ENCODE measurements at places on chromosomes 2 and 18.

DNA sequence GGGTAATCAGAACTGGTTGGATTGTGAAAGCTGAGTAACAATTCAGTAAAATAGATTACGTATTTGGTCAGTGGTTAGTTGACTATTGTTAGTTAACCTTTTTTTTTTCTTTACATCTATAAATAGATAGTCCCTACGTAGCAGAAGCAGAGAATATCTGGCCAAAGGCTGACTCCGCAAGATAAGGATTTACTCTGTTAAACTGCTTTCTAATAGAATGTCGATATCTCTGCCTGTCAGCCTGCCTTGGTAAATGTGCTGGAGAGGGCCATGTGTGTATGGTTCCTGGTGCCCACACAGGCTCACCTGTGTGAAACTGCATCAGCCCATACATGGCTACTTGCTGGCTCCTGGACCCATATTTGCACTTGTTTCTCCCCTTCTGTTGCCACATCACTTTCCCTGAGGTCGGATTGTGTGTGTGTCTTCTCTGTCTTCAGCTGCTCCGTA lies 94.4 kb downstream of the CRIM1 start:
- DNase-seq = no peak

DNA sequence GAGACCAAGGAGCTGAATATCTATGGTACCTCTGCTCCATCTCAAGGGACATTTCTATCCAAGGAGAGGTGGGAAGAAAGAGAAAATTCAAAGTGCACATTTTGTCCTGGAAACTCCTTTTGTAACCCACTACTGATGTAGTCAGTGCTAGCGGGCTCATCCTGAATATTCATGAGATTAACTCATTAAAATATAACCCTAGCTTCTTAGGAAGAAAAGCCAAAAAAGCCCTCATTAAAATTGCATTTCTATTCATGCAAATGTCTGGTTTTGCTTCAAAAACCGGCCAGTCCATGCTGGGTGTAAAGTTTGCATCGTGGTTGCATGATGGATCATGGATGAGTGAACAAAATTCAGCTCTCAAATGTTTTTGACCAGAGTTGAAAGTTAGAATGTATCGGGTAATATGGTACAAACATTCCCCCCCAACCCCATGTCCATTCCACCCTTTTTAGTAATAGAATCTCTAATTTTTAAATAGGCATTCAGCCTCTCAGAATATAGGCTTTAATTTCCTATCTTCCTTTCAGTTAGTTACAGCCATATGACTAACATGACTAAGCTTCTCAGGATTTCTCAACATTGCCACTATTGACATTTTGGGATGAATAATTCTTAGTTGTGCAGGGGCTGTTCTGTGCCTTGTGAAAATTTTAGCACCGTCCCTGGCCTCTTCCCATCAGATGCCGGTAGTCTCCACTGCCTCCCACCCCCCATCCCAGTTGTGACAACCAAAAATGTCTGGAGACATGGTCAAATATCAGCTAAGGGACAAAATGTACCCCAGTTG lies 104.2 kb upstream of the RND3 start:
- no peak for DNase-seq

DNA sequence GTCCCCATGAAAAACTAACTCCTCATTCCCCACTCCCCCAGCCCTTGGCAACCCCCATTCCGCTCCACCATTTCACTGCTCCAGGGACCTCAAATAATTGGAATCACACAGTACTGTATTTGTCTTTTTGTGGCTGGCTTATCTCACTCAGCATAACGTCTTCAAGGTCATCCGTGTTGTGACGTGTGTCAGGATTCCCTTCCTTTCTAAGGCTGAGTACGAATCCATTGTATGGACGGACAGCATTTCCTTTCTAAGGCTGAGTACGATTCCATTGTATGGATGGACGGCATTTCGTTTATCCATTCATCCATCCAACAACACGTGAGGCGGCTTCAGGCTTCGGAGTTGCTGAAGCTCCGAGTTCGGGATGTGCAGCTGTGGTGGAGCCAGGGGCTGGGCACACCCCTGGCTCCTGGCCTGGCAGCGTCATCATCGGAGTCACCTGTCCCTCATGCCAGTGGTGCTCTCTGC lies 1.2 kb upstream of the ASB1 start:
- no peak for DNase-seq

DNA sequence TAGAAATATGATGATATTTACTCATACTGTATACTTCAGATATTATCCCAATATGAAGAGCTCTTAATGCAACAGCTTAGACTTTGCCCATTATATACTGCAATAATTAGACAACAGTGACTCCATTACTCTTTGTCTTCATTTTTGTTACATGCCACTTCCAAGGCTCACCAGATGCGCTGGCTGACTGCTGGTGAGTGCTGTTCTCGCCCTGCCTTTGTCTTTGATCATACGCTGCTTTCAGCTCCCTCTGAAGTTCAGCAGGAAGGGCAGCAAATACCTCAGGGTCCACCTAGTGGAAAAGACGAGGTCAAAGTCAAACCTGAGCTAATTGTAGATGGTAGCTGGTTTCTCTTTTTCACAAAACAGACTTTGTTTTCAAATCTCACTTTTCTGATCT lies 66.3 kb downstream of the EIF5B start:
- no peak for DNase-seq

- DNase-seq = no peak
Measured at GRCh38 chr2:86441392-86441881, 266 bp downstream of the KDM3A start.

- no peak for DNase-seq
Measured at GRCh38 chr2:218679119-218679518, 7.2 kb downstream of the STK36 start.

- no peak for DNase-seq
Measured at GRCh38 chr18:12336171-12336613, 28.2 kb downstream of the TUBB6 start.

GRCh38 chr2:98623657-98624056 lies 15.3 kb downstream of the UNC50 start:
- DNase-seq = no peak

GRCh38 chr2:55779459-55780421 lies 86.1 kb upstream of the PNPT1 start:
- DNase-seq = no peak

- DNase-seq = no peak
Measured at GRCh38 chr2:10529611-10530010, 81.5 kb upstream of the ODC1 start.

DNA sequence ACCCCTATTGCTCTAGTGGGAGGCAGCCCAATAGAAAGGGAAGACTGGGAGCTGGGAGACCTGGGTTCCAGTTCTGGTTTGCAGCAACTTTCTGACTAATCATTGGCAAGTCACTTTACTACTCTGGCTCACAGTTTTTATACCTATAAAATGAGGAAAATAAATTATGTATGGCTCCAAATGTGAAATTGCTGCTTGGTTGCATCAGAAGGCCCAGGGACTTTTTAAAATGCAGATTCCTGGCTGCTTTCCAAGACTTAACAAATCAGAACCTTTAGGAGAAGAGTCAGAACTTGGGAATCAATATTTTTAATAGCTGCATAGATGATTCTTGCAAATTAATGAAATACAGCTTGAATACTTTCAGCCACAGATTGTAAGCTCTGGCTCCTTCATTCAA lies 943.9 kb downstream of the EPHA4 start:
- DNase-seq = no peak

DNA sequence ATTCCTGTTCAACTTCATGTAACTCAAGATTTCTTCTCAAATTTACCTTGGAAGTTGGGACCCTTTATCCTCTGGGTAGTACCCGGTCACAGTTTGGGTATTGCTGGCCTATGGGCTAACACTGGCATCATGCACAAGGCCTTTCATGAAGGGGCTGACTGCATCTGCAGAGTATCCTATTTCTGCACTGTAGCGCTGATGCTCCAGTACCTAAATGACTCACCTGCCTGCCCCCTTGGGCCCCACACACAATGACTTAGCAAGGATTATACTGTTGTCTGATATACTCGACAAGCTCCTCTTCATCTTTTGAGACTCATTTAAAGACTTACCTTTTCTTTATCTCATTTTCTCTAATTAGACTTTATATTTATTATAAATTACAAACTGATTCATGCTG lies 39.9 kb downstream of the DNAH6 start:
- DNase-seq = no peak

DNA sequence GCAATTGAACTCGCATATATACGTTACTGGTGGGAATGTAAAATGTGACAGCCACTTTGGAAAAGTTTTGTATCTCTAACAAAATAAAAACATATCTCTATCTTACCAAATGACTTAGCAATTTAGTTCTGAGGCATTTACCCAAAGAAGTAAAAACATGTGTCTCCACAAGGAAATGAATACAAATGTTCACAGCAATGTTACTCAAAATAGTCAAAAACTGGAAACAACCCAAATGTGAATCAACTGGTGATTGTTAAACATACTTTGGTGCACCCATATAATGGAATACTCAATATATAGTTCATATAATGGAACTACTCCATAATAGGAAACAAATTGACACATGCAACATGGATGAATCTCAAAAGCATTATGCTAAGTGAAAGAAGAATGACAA lies 70.4 kb upstream of the DNER start:
- DNase-seq = no peak

DNA sequence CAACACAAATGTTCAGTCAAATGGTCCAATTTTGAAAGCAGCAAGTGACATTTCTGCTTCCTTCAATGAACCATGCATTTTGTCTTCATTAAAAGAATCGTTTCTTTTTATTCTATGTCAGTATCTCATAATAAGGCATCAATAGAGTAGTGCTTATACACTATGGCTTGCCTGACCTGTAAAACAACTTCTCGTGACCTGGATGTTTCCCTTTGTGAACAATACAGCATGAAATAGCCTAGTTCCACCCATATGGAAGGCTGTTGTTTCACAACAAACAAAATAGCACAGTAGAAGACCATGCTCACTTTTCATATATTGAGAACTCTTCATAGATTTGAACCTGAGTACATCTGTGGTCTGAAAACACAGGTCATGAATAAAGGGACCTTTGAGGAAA lies 104.3 kb upstream of the PIK3C3 start:
- DNase-seq = no peak

GRCh38 chr2:37262522-37262921 lies 31.1 kb downstream of the NDUFAF7 start:
- no peak for DNase-seq

DNA sequence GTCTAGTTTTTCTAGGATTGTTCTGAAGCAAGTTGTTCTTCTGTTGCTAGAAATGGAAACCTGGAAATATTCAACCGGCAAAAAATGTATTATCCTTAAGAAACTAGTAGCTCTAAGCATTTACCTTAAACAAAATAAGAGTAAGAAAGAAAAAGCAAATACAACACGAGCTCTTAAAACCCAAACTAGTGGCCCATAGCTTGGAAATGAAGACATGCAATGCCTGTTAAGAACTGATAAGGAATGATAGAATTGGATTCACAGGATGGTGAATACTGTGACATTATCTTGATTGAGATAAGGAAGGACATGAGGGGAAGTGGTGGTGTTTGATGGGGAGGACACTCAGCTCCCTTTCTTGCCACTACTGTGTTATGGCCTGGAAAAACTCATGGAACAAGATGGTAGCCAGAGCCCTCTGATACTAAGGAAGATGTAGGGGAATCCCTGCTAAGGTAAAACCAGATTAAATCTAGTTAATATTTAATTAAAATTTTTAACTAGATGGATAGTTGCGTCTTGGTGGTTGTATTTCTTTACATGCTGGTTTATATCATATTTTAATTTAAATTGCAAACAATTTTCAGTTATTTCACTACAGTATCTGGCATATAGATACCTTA lies 193.8 kb downstream of the LPIN1 start:
- DNase-seq = no peak

GRCh38 chr18:51279367-51279984 lies 82.0 kb upstream of the MEX3C start:
- DNase-seq = no peak

DNA sequence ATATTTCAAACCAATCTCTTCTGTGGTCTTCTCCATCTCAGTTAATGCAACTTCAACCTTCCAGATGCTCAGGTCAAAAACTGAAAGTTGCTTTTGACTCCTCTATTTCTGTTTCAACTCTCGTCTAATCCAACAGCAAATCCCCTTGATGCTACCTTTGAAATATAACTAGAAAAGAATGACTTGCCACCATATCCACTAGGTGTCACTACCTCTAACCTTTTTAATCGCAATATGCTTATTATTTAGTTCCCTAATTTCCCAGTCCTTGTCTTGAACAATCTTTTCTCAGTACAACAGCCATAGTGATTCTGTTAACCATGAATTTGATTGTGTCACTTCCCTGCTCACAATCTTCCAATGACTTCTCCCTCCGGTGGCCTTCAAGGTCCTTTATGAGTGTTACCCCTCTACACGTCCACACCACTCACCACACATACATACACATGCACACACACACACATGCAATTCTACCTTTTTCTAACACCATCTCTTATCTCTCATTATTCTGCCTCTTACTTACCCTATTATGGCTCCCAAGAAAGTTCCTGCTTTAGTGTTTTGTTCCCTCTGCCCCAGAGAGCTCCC lies 245.5 kb upstream of the KCNJ3 start:
- no peak for DNase-seq

DNA sequence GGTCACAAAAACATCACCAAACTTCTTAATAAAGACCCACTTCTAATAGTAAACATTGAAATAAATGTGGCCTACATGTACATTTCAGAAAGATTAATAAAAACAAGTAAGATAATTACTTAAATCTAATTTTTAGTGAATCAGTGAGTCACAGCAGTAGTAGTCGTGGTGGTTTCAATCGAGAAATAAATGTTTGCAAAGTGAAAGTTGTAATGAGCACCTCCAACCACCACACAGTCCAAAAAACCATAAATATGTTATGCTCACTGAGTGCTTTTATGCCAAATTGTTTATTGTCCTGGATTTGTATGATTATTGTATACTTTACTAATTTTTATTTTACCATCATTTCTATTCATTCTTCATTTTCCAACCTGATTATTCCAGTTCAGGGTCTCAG lies 61.8 kb upstream of the SPOPL start:
- no peak for DNase-seq

DNA sequence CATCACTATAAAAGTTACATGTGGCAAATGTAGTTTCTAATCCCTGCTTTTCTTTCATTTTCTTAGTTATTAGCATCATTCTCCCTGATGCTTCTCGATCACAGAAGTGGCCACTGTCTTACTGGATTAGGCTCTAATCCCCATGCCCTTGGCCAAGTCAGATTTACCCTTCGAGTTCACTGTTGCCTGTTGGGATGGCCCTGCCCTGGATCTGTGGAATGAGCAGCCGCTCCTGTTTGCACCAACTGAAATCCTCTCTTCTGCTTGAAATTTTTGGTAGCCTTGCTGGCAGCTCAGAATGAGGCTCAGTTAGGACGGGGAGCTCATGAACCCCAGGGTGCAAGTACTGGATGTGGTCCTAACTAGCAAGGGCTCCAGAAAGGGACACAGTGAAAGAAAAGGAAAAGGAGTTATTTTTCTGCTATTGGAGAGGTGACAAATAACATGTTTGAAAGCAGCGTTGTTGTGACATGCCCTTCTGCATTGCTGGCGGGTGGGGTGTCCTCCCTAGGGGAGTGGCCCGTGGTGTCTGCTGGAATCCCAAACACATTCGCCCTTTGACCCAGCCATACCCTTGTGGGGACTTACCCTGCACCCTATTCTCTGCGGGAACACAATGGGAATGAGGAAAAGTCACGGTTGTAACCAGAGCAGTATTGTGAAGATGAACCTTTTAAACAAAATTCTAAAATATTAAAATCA lies 34.5 kb downstream of the RBFA start:
- DNase-seq = no peak
